Muscle of back (tissue), 13 donors: ENCODE measurements at places on chromosomes 2 and 18.

GRCh38 chr2:240464514-240465241 lies 29.2 kb downstream of the GPC1 start:
- no peak for DNase-seq

- DNase-seq = peak; percentile 91
These were observed 99.5 kb upstream of the STK39 start for GRCh38 chr2:168346725-168347477.

GRCh38 chr2:95053543-95053942 lies 28.0 kb downstream of the MAL start:
- DNase-seq = no peak

DNA sequence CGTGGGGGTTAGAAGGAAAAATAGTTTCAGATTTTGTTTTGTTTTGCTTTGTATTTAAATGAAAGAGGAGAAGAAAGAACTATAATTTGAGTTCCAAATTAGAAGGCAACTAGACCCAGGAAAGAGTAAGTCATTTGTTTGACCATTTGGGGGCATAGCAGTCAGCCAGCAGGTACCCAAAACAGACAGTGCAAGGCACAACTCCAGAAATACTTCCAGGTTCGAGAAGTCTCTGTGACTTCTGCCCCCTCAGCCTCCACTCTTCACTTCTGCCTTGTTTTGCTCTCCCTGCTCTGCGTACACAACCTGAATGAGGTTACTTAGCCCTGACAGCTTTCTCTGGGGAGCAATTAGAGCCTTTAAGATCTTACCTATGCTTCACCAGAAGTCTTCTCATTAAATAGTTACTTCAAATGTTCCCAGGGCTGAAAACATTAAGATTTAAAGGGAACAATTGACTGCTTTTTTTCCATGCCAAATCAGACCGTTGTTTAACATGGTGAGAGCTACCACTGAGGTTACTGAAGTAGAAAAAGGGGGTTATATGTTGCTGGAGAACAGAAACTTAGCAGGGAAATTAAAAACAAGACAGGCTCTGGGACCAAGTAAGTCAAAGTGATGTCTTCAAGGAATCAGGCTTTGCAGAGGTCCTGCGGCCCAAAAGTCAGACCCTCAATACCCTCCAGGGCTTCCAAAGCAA lies 216.9 kb downstream of the BCL11A start:
- no peak for DNase-seq

DNA sequence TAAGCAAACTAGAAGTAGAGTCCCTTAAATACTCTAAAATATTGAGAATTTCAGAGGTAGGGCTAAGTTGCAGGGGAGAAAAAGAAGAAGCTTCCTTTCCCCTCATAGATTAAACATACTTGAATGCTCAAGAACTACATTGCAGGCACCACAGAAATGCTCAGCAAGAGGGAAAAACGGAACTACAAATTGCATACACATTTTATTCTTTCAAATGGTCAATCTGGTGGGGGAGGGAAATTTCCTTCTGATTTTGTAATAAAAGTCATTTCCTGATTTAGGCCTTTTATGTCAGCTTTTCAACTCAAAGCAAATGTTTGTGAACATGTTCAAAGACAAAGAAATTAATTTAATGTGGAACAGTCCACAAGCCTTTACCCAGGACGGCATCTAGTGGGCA lies 33.0 kb downstream of the FARSB start:
- no peak for DNase-seq

GRCh38 chr2:233053928-233054784 lies 6.0 kb upstream of the INPP5D start:
- DNase-seq = no peak

DNA sequence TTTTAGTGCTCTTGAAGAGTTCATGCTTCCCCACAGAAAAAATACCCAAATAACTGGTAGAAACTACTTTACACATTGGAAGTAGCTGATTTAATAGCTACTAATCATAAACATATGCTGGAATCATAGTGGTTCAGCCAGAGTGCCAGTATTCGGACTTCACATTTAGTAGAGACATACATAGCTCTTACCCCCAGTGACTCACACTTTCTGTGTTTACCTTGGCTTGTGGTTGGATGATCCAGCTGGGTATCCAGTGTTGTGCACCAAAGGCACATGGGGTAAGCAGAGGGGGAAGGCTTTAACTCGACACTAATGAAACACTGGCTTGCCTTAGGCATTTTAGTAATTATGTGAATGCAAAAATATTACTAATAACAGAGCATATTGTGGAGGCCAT lies 18.1 kb downstream of the ARHGAP28 start:
- no peak for DNase-seq

GRCh38 chr18:49016648-49017539 lies 66.1 kb upstream of the SMAD7 start:
- DNase-seq = no peak

- no peak for DNase-seq
These were observed 190.7 kb downstream of the MTCL1 start for GRCh38 chr18:8895987-8896619.

- no peak for DNase-seq
These were observed 2156.1 kb upstream of the CELF4 start for GRCh38 chr18:39721712-39722111.

GRCh38 chr18:80252136-80252535 lies 4.8 kb upstream of the PARD6G start:
- DNase-seq = no peak

DNA sequence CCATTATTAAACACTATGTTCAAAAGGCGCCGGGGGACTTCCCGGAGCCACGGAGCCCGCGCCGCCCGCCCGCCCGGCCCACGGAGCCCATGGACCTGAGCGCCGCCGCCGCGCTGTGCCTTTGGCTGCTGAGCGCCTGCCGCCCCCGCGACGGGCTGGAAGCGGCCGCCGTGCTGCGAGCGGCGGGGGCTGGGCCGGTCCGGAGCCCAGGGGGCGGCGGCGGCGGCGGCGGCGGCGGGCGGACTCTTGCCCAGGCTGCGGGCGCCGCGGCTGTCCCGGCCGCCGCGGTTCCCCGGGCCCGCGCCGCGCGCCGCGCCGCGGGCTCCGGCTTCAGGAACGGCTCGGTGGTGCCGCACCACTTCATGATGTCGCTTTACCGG lies 197 bp downstream of the GDF7 start:
- no peak for DNase-seq

DNA sequence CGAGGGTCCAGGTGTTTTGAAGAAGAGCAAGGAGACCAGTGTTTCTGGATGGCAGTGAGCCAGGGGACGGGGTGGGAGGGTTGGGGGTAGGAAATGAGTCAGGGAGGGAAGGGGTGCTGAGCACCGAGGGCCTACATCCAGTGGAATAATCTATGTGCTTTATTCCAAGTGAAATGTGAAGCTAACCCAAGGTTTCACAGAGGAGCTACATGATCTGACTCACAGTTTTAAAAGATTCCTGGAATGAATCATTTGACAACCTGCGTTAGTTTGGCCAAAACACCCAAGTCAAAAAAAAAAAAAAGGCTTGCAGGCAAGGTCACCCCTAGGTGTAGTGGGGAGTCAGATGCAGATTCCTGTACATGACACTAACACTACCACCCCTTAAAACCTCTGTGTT lies 419.7 kb upstream of the MEX3C start:
- no peak for DNase-seq

GRCh38 chr18:47287911-47288585 lies 36.6 kb upstream of the SKOR2 start:
- DNase-seq = no peak

- peak; percentile 73 for DNase-seq
These were observed 1377.0 kb downstream of the SUCLG1 start for GRCh38 chr2:83081826-83082690.

DNA sequence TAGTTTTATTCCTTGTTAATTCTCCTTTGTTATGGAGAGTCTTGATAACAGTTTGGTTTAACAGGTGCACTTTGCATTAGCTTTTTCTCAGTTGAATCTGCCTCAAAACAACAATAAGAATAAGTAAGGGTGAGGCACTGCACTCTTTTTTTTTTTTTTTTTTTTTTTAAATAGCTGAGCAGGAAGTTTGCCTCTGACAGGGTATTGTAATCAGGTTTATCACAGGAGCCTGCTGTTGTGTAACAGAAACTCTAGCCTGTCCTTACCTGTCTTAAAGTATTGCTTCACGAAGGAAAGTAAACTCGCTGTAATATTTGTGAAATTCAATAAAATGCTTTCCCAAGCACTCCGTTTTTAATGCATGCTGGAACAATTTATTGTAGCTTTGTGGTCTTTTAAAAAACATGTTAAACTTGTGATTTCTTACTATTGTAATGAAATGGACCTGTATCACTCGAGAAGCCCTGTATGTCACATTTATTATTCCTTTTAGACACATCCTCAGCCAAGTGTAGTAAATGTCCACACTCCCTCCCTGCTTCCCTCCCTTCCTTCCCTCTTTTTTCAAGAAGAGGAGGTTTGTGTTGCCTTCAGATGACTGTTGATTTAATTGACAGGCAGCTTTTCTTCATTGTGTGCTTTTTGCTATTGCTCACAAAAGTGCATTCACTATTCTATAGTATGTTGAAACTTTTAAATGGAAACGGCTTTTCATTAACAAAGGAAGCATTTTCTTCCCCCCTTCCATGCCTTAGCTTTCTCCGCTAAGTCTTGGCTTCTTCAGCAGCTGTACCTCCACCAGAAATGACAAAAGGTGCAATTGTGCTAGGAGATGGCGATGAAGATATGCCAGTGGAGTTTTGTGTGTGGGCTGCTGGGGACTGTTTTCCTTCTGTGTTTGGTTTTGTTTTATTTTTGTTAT lies 52.7 kb downstream of the TAF1B start:
- peak; percentile 9 for DNase-seq

- DNase-seq = no peak
These were observed 226.1 kb upstream of the REV1 start for GRCh38 chr2:99715956-99716355.

DNA sequence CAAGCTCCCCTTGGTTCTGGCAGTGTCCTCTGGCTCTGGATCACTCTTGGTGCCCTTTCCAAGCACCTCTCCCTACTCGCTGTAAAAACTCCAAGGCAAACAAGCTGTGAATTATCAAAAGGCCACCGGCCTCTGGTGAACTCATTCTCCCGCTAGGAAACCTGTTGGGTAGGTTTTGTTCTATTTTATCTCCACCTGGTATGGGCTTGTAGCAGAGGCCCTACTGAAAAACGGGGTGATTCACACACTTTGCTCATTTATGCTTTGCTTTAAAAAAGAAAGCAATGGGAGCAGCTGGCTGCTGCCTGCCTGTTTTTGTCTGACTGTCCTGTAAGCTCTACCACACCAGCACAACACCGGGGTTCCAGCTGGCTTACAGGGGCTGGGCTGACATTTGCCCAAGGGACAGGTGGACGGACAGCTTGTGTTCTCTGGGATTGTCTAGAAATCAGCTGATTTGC lies 56.8 kb downstream of the SH3BP4 start:
- no peak for DNase-seq

DNA sequence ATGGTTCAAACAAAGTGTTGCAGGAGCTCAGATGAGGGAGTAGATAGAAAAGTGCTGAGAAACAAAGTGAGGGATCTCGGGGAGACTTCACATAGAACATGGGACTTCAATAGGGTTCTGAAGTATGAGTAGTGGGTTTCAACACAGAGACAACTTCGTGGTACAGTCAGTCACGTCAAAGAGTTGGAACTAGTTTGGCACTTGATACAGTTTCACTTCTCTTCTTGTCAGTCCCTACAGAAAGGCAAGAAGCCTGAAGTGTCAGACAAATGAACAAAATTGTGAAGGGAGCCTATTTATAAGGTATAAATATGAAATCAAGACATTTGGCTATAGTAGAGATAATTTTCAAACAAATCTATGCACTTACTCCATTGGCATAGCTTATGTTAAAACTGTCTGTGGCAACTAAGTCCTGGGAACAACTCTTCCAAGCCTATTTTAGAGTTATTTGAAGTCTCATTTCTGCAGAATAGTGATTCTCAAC lies 338.0 kb downstream of the TDRD15 start:
- DNase-seq = no peak

DNA sequence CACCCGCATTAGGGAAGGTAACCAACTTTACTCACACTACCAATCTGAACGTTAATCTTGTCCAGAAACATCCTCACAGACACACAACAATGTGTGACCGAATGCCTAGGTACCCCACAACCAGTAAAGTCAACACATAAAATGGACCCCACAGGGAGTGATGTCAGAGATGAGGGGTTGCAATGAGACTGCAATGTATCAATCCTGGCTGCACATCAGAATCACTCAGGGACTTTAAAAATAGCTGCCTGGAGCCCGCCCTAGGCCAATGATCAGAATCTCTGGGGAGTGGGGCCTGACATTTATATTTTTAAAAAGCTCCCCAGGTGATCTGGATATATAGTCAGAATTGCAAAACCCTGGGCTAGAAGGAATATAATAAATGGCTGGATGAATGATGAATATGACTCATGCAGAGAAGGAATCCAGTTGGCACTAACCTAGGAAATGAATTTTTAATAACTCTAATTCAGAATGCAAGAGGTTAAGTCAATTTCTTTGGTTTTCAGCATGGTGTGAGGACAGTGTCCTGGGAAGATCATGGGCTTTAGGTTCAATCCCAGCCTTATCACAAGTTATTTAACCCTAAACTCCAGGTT lies 92.8 kb downstream of the COLEC12 start:
- no peak for DNase-seq

GRCh38 chr2:64410671-64411070 lies 43.3 kb upstream of the LGALSL start:
- no peak for DNase-seq

GRCh38 chr18:13306583-13306982 lies 88.0 kb downstream of the LDLRAD4 start:
- no peak for DNase-seq

DNA sequence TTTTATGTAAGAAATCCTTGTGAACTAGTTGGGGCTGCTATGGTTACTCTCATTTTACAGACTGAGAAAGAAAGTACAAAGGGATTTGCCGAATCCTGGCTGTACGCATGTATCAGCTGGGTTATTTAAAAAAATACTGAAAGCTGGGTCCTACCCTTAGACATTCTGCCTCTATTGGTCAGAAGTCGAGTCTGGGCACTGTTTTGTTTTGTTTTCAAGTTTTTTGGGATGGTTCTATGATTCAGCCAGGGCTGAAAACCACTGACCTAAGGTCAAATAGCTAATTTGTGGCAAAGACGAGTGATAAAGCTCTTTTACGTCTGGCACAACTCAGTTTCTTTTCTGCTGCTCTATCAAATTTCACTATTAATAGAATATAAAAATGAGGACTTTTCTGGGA lies 5.9 kb upstream of the SLC8A1 start:
- DNase-seq = no peak

DNA sequence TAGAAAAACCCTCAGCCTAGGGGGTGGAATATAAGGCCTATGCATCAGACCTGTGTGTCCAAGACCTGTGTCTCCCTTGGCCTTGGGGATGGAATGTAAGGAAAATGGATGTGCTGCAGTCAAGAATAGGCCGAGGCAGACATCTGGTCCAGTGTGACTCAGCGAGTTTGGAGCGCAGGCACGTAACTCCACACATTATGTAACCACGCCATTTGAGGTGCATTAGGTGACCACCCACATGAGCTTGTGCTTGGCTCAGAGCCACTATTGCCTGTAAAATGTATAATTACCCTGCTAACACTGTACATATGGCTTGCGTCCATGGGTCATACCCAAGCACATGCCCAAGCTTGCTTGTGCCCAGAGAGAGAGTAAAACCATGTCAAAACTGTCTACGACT lies 580.9 kb upstream of the HNMT start:
- DNase-seq = no peak

GRCh38 chr2:30338475-30338874 lies 107.1 kb downstream of the LBH start:
- no peak for DNase-seq
